ENCODE measurements at places on chromosomes 11 and 22. TPM values are rescaled to one million over a fixed set of nuclear protein-coding genes. Genes with fewer than 3 reads are reported as not detected.

DNA sequence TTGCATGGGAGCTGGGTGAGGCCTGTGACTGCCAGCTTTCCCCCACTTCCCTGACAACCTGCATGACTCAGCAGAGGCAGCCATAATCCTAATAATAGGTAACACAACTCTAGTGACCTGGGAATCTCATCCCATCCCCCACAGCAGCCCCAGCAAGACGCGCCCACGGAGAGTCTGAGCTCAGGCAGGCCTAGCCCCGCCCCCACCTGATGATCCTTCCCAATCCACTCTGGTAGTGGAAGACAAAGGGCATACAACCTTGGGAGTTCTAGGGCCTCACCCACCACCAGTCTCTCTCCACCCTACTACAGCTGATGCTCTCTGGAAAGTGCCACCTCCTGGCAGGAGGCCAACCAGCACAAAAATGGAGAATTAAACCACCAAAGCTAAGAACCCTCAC, 60.3 kb downstream of the CWF19L2 start:
- no peak for DNase-seq

DNA sequence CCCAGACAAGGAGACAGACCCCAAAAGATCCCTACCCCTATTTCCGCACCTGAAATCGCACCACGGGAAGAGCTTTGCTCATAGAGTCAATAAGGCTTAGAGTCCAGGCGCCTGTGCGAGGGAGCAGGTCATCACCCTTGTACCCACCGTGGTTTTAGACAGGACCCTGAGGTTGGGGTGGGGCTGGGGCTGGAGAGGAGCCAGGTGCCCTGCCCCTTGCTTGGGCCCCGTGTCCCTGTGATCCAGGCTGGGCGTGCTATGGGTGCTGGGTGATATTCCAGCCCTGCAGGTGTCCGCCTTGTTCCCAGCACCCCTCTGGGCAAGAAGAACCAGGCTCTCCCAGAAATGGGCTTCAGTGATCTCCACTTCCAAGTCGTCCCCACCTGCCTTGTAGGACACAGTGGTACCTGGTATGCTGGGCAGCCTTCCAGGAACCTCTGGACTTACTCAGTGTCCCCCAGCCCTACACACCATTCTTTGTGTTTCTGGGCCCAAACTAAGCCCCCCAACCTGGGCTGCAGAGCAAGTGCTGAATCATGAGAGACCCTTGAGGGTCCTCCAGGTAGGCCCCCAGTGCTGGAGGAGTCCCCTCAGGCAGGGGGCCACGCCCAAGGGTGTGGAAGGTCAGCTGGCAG, 4.5 kb downstream of the CD81 start:
- no peak for DNase-seq

Gene USP28
- total RNA-seq = 26.1 TPM

Gene DERL3
- 7.3 TPM for total RNA-seq

DNA sequence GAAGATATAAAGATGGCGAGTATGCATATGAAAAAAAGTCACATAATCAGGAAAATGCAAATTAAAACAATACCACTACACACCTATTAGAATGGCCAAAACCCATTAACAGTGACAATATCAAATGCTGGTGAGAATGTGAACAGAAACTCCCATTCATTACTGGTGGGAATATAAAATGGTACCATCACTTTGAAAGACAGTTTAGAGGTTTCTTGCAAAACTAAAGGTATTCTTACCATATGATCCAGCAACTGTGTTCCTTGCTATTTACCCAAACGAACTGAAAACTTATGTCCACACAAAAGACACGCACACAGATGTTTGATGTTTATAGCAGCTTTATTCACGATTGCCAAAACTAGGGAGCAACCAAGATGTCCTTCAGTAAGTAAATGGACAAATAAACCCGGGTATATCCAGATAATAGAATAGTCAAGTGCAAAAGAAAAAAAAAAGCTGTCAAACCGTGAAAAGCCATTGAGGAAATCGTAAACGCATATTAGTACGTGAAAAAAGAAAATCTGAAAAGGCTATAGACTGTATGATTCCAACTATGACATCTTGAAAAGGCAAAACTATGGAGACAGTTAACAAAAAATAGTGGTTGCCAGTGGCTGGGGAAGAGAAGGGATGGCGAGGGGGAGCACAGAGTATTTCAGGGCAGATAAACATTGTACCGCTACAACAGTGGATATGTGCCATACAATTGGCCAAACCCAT, 7.2 kb downstream of the PICALM start:
- DNase-seq = no peak

Gene OR51M1
- total RNA-seq = not detected

Gene OR8G5
- not detected for total RNA-seq

- no peak for DNase-seq
These were observed 395.9 kb downstream of the OPCML start for GRCh38 chr11:133136376-133136775.

GRCh38 chr11:118448294-118448693, 12.0 kb downstream of the KMT2A start:
- DNase-seq = peak; percentile 24

DNA sequence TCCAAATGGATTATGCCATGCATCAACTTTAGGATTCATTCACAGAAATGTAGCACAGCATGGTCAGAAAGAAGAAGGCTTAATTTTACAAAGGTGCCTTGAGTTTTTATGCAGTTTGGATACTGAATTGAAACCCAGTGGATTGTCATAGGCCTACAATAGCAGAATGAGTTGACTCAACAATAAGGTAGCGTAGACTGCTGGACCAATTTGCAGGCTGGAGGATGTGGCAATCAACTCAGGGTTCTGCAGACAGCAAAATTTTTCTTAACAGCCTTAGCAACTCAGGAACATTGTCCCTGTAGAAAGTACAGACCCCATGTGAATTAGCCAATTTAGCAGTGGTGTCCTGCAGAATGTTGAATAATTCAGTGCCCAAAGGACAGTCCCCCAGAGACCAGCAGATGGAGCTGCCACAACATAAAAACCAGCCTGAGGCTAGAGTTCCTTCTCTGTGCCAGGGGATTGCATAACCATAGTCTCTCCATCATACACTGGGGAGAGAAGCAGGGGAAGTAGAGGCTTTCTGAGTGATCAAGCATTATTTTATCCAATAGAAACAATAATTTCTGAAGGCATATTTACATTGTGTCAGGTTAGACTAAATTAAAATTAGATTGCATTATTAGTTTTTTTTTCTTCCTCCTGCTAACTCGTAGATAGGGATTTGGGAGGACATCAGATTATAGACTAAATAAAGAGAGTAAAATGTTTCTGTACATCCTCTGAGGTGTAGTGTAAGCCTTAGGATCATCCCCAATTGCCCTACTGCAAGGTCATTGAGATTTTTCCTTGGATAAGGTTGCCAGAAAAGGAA, 20.3 kb upstream of the MRPL17 start:
- DNase-seq = peak; percentile 68

GRCh38 chr11:8062781-8063257, 18.2 kb upstream of the TUB start:
- DNase-seq = no peak

GRCh38 chr11:45158210-45158731, 11.8 kb downstream of the PRDM11 start:
- no peak for DNase-seq

DNA sequence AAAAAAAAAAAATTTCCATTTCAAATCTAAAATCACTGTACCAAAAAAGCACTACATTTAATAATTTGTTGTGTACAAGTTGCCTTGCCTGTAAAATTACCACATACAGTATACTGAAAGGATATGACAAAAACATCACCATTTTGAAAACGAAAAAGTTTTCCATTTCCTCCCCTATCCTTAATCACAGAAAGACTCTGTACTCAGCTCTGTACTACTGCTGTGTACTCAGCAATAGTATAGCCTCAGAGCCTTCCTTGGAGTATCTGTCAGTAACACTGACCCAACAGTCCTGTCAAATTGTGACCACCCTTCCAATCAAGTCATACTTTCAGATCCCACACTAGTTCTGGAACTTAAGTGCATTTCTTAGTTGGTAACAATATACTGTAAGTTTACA, 48.0 kb downstream of the CELF1 start:
- DNase-seq = no peak

All from activated naive CD4-positive, alpha-beta T cell treated with anti-CD3 and anti-CD28 coated beads for 36 hours (primary cell).